ENCODE measurements at places on chromosomes 4 and X.
A peak's percentile ranks its signal among the peaks of the same experiment; 100 is the strongest.

- peak; percentile 81 for DNase-seq
Observed at GRCh38 chr4:113684534-113685091, 76.9 kb downstream of the CAMK2D start.

- DNase-seq: no peak
Observed at GRCh38 chrX:134543288-134543687, 83.3 kb downstream of the HPRT1 start.

DNA sequence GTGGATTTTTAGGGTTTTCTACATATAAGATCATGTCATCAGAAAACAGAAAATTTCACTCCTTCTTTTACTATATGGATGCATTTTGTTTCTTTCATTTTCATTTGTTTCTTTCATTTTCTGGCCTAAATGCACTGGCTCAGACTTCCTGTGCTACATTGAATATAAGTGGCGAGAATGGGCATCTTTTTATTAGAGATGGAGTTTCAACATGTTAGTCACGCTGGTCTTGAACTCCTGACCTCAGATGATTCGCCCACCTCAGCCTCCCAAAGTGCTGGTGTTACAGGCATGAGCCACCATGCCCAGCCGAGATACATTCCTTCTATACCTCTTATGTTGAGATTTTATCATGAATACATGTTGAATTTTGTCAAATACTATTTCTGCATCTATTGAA is 61.8 kb downstream of the BRWD3 start:
- DNase-seq: no peak

- DNase-seq: no peak
Observed at GRCh38 chr4:125952631-125953030, 637.9 kb downstream of the FAT4 start.

DNA sequence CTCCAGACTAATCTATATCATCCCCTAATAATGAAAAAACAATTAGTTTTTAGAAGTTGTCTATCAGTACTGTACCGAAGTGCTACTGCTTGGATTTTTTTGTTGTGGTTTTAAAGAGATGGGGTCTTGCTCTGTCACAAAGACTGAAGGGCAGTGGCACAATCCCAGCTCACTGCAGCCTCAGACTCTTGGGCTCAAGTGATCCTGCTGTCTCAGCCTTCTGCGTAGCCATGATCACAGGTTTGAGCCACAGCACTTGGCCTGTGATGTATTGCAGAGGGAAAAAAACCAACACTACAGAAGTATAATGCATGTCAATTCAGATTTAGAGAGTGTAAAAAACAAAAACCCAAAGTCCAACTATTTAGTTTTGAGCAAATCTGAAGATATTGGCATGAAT is 875.0 kb downstream of the ADGRL3 start:
- no peak for DNase-seq

GRCh38 chr4:100880011-100880410 is 362.2 kb upstream of the EMCN start:
- no peak for DNase-seq

GRCh38 chr4:107151173-107151572 is 115.1 kb upstream of the DKK2 start:
- DNase-seq: no peak

- DNase-seq: no peak
Observed at GRCh38 chrX:100274916-100275315, 135.2 kb downstream of the PCDH19 start.

GRCh38 chrX:11273544-11273943 is 19.7 kb upstream of the AMELX start:
- no peak for DNase-seq

DNA sequence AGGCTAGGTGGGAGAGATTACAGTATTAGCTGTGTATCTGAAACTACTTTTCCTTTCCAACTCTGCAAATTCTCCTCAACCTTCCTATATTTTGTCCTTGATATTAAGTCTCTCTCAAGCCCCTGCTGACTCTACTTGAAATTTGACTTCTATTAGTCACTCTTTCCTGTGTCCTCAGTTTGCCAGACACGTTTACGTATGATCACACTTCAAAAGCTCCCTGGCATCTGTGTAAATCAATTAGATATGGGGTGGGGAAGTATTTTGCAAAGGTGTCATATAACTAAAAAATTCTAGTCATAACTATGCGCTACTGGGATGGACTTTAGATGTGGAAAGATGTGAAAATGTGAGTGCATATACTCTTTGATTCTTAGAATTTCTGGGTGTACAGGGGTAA is 67.4 kb upstream of the ARHGAP24 start:
- DNase-seq: no peak

DNA sequence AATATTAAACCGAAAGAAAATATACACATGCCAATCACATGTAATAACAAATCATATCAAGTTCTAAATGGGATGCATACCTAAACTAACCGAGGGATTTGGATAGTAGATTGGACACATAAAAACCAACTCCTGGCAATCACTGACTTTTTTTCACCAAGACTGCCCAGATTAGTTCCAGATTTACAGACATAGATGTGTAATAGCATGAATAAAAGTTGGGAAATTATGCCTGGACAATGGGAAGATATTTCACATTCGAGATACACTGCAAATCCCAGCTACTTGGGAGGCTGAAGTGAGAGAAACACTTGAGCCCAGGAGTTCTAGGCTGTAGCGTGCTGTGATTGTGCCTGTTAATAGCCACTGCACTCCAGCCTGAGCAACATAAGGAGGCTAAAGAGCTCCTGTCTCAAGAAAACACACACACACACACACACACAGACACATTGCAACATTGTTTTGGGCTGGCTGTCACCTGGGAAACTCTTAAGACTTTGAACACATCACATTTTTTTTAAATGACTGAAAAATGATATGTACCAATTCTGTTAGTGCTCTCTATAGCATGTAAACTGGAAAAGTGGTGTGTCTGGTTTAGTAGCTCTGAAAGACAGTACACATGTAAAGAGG is 5.7 kb downstream of the RAB40A start:
- no peak for DNase-seq

DNA sequence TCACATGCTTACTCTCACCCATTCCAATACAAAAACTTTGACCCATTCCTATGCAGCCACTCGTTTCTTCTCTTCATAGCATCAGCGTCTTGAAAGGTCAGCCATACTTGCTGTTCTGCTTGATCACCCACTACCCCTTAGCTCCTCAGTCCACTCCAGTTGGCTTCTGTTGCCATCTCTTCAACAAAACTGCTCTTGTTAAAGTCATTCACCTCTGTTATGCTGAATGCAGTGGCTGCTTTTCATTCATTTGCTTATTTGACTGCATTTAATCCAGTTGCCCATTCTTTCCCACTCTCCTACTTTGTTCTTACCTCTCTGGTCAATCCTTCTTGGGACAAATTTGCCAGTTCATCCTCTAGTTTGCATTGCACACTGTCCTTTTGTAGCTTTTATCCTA is 24.9 kb downstream of the CEP135 start:
- no peak for DNase-seq

DNA sequence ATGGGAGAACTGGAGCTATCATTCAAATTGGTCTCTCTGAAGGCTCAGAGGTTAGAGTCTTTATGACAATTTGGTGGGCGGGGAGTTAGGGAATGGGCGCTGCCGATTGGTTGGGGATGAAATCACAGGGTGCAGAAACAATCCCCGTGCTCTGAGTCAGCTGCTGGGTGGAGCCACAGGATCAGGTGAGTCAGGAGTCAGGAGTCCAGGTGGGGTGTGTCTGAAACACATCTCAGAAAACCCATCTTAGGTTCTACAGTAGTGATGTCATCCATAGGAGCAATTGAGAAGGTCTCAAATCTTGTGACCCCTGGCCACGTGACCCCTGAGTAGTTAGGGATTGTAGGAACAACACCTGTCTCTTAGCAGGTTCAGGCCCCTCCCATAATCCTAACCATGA is 41.6 kb upstream of the TLR3 start:
- no peak for DNase-seq
